ENCODE measurements at places on chromosomes 12 and 14.
A peak's percentile ranks its signal among the peaks of the same experiment; 100 is the strongest.

- DNase-seq, result no peak
These were observed 5.4 kb upstream of the CCDC177 start for GRCh38 chr14:69580009-69580577.

GRCh38 chr12:23760495-23760894 is 189.0 kb downstream of the SOX5 start:
- no peak for DNase-seq

DNA sequence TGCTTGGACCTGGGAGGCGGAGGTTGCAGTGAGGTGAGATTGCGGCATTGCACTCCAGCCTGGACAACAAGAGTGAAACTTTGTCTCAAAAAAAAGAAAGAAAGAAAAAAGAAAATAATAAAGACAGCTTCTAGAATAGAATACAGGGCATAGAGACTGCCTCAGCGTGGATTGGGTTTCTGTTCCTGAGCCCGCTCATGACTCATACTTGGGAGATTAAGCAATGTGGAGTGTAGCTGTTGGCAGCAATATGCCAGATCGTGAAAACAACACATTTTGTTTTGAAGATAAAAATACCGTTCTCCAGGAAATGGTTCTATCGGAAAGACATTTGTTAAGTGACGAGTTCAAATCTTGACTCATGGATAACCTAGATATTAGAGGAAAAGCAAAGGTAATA is 67.2 kb downstream of the GLT1D1 start:
- no peak for DNase-seq

DNA sequence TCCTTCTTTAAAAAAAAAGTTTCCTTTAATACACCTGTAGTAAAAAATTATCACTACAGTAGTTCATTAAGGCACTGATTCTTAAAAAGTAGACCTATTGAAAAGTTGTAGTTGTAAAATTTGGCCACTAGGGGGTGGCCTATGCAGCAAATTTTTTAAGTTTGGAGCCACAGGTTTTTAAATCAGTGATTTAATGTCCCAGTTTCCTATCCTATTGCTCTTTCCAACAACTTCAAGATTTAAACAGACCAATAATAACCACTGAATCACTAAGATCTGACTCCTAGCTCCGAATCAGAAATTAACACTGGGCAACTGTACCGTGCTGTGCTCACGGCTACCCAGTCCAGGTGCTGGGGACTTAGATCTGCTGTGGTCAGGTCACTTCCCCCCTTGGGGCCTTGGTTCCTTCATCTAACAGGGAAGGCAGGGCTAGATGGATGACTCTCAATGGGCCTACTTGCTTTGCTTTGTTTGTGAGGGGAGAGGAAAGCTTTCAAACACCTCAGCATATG is 279.3 kb downstream of the MED13L start:
- DNase-seq, result no peak

DNA sequence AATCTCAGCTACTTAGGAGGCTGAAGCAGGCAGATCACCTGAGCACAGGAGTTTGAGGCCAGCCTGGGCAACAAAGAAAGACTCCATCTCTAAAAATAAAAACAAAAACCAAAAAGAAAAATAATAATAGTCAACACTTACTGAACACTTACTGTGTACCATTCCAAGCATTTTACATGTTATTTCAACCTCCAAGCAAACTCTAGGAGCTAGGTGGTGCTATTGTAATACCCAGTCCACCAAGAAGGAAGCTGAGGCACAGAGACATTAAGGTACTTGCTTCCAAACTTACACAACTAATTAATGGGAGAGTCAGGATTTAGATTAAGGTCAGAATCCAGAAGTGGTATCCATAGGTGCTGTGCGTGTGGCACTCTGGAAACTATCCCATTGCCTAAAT is 13.7 kb upstream of the OR6J1 start:
- no peak for DNase-seq

- DNase-seq, result no peak
These were observed 293.9 kb downstream of the CCDC91 start for GRCh38 chr12:28484156-28484555.

DNA sequence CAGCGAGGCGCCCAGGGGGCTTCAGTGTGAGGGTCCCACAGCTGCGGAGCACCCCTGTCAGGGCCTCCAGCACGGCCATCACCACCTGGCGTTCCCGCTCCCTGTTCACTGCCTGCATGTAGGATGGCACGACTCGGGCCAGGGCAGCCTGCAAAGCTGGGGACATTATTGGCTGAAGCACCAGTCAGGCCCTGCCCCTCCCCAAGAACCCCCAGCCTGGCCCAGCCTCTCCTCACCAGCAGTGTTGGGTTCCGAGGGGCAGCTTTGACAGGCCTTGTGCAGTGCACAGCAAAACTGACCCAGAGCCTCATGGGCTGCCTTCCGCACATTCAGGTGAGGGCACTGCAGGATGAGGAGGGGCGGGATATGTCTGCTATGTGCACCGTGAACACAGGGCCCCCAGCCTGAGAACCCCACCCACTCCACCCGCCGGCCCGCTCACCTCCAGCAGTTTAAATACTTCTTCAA is 5.6 kb downstream of the IPO4 start:
- no peak for DNase-seq

DNA sequence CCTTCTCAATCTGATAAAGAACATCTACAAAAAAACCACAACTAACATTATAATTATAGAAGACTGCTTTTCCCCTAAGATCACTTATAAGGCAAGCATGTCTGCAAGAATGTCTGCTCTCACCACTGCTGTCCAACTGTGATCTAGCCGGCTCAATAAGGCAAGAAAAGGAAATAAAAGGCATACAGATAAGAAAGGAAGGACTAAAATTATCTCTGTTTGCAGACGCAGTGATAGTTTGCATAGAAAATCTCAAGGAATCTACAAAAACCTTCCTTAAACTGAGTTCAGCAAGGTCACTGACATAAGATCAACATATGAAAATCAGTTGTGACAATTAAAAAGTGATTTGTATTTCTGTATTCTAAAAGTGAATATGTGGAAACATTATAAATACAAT is 138.0 kb upstream of the EGLN3 start:
- no peak for DNase-seq

- no peak for DNase-seq
These were observed 33.2 kb downstream of the LRIG3 start for GRCh38 chr12:58887068-58887467.

GRCh38 chr12:52917800-52918199 is 12.9 kb upstream of the KRT8 start:
- no peak for DNase-seq

DNA sequence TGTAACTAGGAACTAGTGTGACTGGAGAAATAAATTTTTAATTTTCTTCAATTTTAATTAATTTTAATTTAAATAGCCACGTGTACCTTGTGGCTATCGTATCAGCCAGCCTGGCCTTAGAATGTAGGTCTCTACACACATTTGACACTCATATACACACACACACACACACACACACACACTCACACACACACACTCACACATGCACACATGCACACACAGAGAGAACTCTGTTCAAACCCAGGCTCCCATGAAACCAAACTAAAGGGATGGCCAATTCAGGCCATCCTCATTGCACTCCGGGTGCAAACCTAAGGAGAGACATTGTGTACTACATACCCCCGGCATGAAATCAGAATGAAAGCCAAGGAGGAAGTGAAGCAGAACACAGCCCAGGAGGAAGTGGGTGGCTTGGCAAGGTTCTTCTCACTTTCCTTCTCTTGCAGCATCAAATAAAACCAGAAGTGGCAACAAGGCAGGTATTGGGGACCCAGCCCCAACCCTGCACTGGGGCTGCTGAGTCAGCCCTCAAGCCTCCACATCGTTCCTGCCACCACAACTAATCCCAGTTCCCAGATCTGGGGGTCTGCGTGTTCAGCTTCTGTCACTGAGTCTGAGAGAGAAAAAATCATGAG is 26.2 kb upstream of the CHPT1 start:
- DNase-seq, result no peak

GRCh38 chr14:29075761-29076160 is 309.2 kb downstream of the FOXG1 start:
- no peak for DNase-seq

GRCh38 chr12:128612150-128612850 is 211.5 kb downstream of the SLC15A4 start:
- DNase-seq, result no peak

DNA sequence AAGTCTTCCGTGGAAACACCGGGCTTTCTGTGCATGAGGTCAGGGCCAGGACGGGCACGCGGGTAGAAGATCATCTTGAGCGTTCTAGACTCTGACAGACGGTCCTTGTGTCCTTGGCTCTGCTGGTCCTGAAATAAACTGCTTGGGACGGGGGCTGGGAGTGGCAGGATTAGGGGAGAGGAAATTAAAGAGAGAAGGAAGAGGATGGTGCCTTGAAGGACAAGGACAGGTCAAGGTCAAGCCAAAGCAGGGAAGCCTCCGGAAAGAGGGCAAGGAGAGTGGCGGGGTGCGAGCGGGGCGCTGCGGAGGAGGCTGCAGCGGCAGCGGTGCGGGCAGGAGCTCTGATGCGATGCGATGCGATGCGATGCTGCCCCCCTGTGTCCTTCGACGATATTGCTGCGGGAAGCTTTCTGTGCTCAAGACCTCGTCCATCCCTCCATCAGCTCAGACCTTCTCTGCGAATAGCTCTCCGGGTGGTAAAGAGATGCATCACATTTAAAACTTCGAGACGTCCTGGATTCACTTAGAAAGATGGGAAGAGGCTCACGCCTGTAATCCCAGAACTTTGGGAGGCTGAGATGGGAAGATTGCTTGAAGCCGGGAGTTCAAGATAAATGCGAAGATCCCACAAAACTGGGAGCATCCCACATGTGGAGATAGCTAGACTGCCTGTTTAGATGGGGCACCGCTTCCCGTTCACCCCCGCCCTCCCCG is 110.1 kb upstream of the TMEM132D start:
- DNase-seq, result no peak

DNA sequence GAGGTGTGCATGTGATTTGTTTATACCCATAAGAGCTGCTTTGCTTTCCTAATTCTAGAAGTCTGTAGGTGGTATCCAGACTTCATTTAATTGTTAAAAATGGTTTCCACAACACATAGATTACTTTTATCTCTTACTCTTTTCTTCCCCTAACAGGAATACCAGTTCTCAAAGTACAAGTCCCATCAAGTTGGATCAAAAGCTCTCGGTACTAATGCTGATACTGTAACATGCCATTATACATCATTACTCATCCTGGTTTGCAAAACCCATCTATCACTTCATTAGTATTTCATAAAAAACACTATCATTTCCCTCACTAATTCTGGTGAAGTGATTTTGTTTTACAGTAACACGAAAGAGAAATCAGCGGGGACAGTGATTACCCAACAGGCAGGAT is 94.3 kb downstream of the PPP2R5E start:
- no peak for DNase-seq

DNA sequence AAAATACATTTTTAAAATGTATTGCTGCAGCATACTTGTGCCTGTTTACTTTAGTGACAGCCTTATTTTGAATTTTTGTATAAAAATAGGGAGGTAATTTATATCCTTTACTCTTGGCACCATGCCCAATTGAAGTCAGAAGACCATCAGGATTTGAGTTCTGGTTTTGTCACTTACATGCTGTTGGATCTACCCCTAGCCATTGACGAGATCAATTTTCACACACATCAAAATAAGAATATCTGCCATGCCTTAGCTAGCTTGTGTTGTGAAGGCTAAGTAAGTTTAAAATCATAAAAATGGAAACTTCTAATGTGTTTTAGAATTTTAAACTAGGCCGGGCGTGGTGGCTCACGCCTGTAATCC is 381.8 kb downstream of the KCNH5 start:
- DNase-seq, result no peak

- DNase-seq, result peak; percentile 33
These were observed 527 bp downstream of the CAMKK2 start for GRCh38 chr12:121295746-121296617.

All from stimulated activated CD4-positive, alpha-beta T cell treated with anti-CD3 and anti-CD28 coated beads, Interleukin-12 subunit alpha, Interleukin-12 subunit beta, amount 100 ng/mL, for 24 hours (primary cell).